ENCODE measurements at places on chromosomes 16 and 17. TPM values are rescaled to one million over a fixed set of nuclear protein-coding genes. Genes with fewer than 3 reads are reported as not detected.

Gene FAAP100
- polyA plus RNA-seq, result 18.9 TPM

Gene SERPINF2
- 0.26 TPM for polyA plus RNA-seq

Gene IKZF3
- not detected for polyA plus RNA-seq

DNA sequence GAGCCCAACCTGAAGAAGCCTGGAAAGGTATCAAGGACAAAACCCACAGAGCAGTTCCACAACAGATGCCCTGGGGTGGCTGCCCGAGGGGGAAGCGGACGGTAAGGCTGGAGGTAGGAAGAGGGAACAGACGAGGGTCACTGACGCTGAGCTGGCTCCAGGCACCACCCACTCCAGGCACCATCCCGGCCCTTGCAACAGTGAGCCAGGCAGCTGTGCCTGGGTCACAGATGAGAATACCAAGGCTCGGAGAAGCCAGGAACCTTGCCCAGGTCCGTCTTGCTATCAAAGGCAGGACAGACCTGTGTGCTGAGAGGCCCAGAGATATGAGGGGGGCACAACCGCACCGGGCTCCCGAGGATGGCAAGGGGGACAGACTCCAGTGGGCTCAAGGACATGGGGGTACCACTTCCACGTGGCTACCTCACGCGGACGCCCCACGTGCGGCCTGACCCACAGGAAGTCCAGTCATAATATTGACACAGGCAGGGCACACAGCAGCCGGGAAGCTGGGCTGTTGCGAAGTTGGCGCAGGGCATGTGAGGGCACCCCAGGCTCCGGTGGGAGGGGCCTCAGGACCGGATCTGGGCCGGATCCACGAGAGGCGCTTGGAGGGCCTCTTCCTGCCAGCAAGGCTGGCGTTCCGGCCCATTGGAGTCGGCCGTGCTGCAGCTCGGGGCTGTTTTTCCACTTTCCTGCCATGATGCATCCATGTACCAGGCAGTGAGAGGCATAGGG is 29.9 kb downstream of the PEMT start:
- no peak overlapping the region for H3K27ac ChIP-seq
- no peaks in the 10 kb centered on the region for H3K4me1 ChIP-seq
- no peaks in the 10 kb centered on the region for H3K27me3 ChIP-seq
- DNase-seq, result no peak
- H3K4me3 ChIP-seq, result no peak overlapping the region
- H3K36me3 ChIP-seq, result no peaks in the 10 kb centered on the region

Gene BAIAP2
- 15.5 TPM for polyA plus RNA-seq

DNA sequence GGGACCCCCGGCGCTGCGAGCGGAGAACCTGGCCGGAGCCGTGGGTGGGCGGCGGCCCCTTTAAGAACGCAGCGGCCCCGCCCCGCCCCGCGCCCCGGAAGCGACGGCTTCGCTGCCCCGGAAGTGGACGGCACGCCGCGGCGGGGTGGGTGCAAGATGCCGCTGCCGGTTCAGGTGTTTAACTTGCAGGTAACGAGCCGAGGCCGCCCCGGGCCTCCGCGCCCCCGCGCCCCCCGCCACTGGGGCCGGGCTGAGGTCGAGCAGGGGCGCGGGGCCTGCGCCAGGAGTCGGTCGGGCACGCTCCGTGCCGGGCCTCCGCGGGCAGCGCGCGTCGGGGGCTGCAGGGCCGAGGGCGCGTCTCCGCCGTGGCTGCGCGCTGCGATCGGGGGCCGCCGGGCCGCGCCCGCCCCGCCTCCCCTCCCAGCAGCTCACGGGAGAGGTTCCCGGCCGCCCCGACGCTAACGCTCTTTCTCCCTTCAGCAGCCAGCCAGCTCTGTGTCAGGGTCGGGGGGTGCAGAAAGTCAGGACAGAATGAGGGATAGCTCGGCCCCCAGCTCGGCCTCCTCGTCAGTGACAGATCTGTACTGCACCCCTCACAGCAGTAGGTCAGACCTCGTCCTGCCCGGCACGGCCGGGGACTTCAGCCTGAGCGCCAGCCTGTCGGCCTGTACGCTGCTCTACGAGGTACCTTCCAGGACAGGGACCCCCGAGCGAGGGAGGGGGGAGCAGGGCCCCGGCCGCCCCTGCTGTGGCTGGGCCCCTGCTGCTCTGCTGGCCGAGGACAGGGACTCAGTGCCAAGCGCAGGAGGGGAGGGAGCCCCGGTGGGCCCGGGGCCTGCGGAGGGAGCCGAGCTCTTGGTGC is at the start of the genes GPS1 and RFNG:
GPS1 (plus strand) TSS at position 123 of the 862 bp plus-strand sequence; CDS start at position 157, 34 bp downstream.
RFNG (minus strand) TSS at position 36 of the 862 bp plus-strand sequence. CDS start 45 bp downstream, outside the sequence.
- peak within 1 kb of the TSS; percentile 37 for H3K27ac ChIP-seq
- H3K4me1 ChIP-seq, result peaks cover 25% of the 10 kb centered on the region
- peaks cover 69% of the 10 kb centered on the region for H3K36me3 ChIP-seq
- H3K4me3 ChIP-seq, result peak within 1 kb of the TSS; percentile 100

Gene PIK3R5
- polyA plus RNA-seq, result not detected

GRCh38 chr17:79008666-79009387 is 737 bp downstream of the CANT1 start:
- H3K36me3 ChIP-seq, result peaks cover 17% of the 10 kb centered on the region
- H3K27ac ChIP-seq, result peak overlapping the region; percentile 54
- peak; percentile 44 for DNase-seq
- peaks cover 18% of the 10 kb centered on the region for H3K4me1 ChIP-seq
- H3K27me3 ChIP-seq, result no peaks in the 10 kb centered on the region
- peak overlapping the region; percentile 100 for H3K4me3 ChIP-seq

Gene CTF1
- polyA plus RNA-seq, result 35.9 TPM

Gene SRCIN1
- polyA plus RNA-seq, result 0.45 TPM

Gene MATCAP1
- 83.5 TPM for polyA plus RNA-seq

DNA sequence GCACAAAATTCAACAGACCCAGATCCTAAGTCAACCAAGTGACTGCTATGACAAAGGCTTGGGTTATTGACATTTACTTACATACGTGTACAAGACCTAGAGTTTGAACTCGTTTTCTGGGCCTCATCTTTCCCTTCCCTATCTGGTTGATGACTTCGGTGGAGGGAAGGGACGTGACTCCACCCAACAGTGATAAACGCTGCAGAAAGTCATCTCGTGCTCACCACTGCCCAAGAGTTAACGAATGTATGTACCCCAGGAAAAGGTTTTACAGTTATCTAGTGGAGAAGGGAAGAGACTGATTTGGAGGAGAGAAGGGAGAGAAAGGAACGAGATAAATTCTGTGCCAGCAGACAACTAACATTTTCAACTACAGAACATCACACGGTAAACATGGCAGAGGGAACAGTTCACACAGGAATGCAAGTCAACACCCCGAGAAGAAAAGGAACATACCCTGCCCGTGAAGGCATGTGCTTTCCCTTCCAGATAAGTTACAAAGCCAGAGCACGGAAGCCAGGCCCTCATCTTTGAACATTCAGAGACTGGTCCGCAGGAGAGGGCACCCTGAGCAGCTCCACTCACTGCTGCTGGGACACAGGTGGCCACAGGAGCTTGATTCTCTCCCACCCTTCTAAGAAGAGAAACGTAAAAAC is 13.9 kb upstream of the CYTH1 start:
- peaks cover 63% of the 10 kb centered on the region for H3K36me3 ChIP-seq
- peaks cover 10% of the 10 kb centered on the region for H3K4me1 ChIP-seq
- DNase-seq, result no peak
- no peak overlapping the region for H3K27ac ChIP-seq
- H3K27me3 ChIP-seq, result no peaks in the 10 kb centered on the region

Gene KRT25
- polyA plus RNA-seq, result not detected

Gene TBC1D10B
- 15.7 TPM for polyA plus RNA-seq

- peaks cover 31% of the 10 kb centered on the region for H3K36me3 ChIP-seq
- DNase-seq, result no peak
- H3K27ac ChIP-seq, result no peak overlapping the region
- no peaks in the 10 kb centered on the region for H3K4me1 ChIP-seq
- no peak overlapping the region for H3K4me3 ChIP-seq
These were observed 12.1 kb downstream of the CDR2L start for GRCh38 chr17:74999523-74999922.

DNA sequence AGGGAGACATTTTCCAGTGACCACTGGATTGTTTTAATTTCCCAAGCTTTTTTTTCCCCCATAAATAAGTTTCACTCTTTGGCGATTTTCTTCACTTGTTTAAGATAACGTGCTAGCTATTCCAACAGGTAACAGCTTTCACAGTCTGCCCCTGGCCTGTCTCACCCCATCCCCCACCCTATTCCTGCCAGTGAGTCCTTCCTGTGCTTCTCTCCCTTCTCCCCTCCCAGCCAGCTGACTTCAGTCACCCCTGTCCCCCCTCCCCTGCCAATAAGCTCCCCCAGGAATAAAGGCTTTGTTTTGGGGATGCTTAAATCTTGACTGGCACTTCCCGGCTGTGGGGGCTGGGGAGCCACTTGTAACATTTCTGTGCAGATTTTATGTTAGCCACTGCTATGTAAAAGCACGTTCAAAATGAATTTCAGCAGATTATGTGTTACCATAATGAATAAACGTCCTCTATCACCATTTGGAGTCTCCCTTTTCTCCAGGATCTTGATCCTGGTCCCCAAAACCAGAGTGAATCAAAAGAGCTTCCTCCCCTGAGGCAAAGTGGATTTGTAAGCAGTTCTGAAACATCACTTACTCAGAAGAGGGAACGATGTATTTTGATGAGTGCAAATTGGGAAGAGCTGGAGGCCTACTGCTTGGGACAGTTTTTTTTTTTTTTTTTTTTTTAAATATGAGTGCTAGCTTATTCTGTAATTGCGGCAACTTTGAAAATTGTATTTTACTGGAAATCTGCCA is 58.2 kb downstream of the IGF2BP1 start:
- no peak overlapping the region for H3K27ac ChIP-seq
- peaks cover 88% of the 10 kb centered on the region for H3K27me3 ChIP-seq
- H3K36me3 ChIP-seq, result no peaks in the 10 kb centered on the region

Gene ABCC11
- polyA plus RNA-seq, result 0.07 TPM

- H3K36me3 ChIP-seq, result peaks cover 8% of the 10 kb centered on the region
- H3K4me1 ChIP-seq, result peaks cover 50% of the 10 kb centered on the region
- no peak overlapping the region for H3K4me3 ChIP-seq
- peak overlapping the region; percentile 94 for H3K27ac ChIP-seq
- no peak for DNase-seq
These were observed 8.8 kb downstream of the ST3GAL2 start for GRCh38 chr16:70429888-70430666.

DNA sequence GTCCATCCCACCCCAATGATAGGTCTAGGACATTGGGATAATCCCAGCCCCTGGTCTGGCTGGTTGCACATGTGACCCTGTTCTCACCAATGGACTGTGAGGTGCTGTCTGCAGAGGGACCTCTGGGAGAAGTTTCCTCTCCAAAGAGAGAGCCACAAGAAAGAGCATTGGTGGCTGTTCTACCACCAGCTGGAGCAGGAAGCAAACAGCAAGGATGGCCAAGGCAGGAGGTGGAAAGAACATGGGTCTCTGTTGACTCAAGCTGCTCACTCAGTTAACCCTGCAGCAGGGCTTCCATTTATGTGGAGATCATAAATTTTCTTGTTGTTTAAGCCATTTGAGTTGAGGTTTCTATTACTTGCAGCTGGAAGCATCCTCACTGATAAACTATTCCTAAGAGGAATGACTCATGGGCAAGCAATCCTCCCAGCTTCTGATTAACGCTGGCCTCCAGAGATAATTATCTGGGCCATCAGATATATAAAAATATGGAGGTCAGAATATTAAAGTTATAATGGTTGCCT is 52.6 kb downstream of the CYB5B start:
- peaks cover 5% of the 10 kb centered on the region for H3K4me1 ChIP-seq
- peak overlapping the region; percentile 77 for H3K27ac ChIP-seq
- H3K4me3 ChIP-seq, result no peak overlapping the region

Gene ZNF821
- polyA plus RNA-seq, result 7.7 TPM

GRCh38 chr17:39903158-39903884 is 15.1 kb downstream of the GSDMB start:
- no peak overlapping the region for H3K4me3 ChIP-seq
- H3K4me1 ChIP-seq, result no peaks in the 10 kb centered on the region
- no peak overlapping the region for H3K27ac ChIP-seq
- no peak for DNase-seq
- no peaks in the 10 kb centered on the region for H3K36me3 ChIP-seq
- no peaks in the 10 kb centered on the region for H3K27me3 ChIP-seq

DNA sequence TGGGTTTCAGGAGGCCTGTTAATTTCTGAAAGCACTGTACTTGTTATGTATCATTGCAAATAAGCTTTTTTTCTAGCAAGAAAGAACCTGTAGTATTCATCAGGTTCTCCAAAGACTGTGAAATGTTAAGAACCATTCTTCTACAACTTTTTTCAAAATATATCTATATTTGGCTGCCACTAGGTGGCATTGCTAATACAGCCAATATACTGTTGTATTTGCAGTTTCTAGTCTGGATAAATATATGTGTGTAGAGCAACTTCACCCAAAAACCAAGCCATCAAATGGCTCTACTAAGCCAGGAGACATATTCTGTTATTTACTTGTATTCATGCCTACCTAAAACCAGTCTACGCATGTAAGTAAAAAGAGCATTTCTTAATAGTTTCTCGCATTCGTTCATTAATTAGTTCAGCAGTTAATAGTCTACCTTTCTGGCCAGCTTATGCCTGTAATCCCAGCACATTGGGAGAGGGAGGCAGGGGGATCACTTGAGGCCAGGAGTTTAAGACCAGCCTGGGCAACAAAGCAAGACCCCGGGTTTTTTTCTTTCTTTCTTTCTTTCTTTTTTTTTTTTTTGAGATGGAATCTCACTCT is 39.5 kb downstream of the VMP1 start:
- peak overlapping the region; percentile 54 for H3K27ac ChIP-seq
- peaks cover 13% of the 10 kb centered on the region for H3K36me3 ChIP-seq
- no peaks in the 10 kb centered on the region for H3K27me3 ChIP-seq
- H3K4me3 ChIP-seq, result no peak overlapping the region
- peaks cover 3% of the 10 kb centered on the region for H3K4me1 ChIP-seq

DNA sequence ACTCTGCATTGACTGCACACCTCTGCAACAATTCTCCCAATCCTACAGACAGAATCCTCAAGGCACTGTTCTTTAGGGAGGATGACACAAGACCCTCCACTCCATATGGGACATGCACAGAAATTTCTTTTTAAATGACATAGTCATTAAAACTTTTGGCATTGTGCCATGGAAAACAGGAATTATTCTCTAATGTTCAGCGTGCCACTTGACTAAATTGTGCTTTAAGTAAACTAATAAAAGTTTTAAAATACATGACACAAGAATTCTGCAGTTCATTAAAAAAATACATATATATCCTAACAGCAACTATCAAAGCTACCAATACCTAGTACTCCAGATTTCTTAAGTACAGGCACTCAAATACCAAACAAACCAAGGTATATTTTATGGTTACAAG is 16.0 kb downstream of the CEP112 start:
- DNase-seq, result no peak
- no peak overlapping the region for H3K27ac ChIP-seq
- H3K36me3 ChIP-seq, result peaks cover 52% of the 10 kb centered on the region
- no peak overlapping the region for H3K4me3 ChIP-seq

DNA sequence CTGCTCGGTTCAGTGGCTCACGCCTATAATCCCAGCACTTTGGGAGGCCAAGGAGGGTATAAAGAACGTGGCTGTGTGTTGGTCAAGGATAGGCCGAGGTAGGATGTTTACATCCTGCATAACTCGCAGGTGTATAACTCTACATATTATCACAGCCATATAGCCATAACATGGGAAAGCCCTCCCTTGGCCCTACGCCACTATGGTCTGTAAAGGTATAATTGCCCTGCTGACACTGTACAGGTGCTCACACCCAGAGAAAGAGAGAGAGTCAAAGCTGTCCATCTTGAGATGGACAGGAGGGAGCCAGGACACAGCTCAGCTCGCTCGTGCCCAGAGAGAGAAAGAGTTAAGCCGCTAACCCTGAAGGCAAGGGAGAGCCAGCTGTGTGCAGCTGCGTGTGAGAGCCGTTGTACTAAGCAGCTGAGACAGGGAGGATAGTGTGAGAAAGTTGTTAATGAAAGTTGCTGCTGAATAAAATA is 30.4 kb upstream of the DHX8 start:
- peaks cover 4% of the 10 kb centered on the region for H3K4me1 ChIP-seq
- H3K27me3 ChIP-seq, result no peaks in the 10 kb centered on the region
- H3K4me3 ChIP-seq, result no peak overlapping the region
- no peak overlapping the region for H3K27ac ChIP-seq
- no peak for DNase-seq

Gene TOP3A
- 14.4 TPM for polyA plus RNA-seq

Gene RRAD
- polyA plus RNA-seq, result 9.3 TPM
